Renal cortical epithelial cell (primary cell): ENCODE measurements at places on chromosomes 2 and 18. TPM values are rescaled to one million over a fixed set of nuclear protein-coding genes. Genes with fewer than 3 reads are reported as not detected.
A peak's percentile ranks its signal among the peaks of the same experiment; 100 is the strongest.

DNA sequence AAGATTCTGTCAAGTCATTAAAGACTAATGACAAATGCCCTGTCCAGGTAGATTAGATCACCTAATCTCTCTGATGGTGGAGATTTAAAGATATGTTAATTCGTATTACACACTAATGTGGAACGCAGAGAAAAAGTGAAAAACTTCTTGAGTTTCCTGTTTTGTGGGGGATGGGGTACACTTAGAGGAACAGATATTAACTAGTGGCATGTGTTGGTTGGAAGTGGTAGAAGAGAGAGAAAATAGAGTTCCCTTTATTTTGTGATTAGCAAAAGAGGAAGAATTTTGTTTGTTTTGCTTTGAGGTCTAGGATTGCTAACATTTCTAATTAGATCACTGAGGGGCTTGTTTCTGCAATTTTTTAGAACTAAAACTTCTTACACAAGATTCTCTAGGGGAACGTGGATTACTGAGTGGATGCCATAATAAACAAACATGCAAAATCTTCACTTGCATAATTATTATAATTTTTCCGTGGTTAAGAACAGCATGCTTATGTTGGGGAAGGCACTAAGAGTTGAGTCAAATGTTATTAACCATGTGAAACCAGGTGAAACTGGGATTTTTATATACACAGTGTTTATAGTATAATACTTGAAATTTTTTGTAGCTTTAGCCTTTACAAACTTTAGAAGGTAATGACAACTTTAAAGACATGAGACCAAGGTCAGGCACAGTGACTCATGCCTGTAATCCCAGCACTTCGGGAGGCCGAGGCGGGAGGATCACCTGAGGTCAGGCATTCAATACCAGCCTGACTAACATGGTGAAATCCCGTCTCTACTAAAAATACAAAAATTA lies 97.4 kb upstream of the STK17B start:
- peak; percentile 34 for DNase-seq

GRCh38 chr2:178412047-178412446 lies 38.9 kb downstream of the PRKRA start:
- DNase-seq = no peak

GRCh38 chr18:76756531-76757253 lies 65.7 kb upstream of the ZNF236 start:
- no peak for DNase-seq

GRCh38 chr2:17976871-17977746 lies 98.6 kb downstream of the KCNS3 start:
- DNase-seq = peak; percentile 100

GRCh38 chr18:51188024-51188701 lies 9.3 kb downstream of the MEX3C start:
- no peak for DNase-seq

DNA sequence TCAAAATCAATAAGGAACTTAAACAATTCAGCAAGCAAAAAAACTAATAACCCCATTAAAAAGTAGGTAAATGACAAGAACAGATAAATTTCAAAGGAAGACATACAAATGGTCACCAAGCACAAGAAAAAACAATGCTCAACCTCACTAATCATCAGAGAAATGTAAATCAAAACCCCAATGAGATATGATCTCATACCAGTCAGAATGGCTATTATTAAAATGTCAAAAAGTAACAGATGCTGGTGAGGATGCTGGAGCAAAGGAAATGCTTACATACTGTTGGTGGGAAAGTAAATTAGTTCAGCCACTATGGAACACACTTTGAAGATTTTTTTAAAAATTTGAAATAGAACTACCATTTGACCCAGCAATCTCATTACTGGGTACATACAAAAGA lies 538.0 kb downstream of the TMX3 start:
- DNase-seq = no peak

DNA sequence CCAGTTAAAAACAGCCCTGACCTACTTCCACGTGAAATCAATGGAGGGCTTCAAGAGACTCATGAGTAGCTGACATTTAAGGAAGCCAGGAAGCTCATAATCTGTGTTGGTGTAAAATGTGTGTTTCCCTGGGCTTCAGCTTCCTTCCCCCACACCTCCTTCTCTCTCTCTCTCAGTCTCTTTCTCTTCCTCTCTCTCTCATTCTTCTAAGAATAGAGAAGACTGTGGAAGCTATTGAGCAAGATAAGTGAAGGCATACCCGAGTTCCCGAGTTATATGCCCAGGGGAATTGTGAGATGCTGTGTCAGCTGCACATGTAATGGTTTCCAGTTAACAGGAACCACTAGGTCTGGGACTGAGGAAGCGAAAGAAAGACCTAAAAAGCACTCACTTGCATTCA lies 199.4 kb downstream of the NYAP2 start:
- no peak for DNase-seq

- DNase-seq = peak; percentile 23
Observed at GRCh38 chr2:69827796-69828540, 1.5 kb upstream of the GMCL1 start.

GRCh38 chr18:3150688-3151087 lies 69.1 kb downstream of the MYOM1 start:
- no peak for DNase-seq

GRCh38 chr2:6835467-6835866 lies 30.2 kb downstream of the CMPK2 start:
- DNase-seq = no peak

GRCh38 chr18:3319399-3319798 lies 57.5 kb downstream of the MYL12B start:
- no peak for DNase-seq

DNA sequence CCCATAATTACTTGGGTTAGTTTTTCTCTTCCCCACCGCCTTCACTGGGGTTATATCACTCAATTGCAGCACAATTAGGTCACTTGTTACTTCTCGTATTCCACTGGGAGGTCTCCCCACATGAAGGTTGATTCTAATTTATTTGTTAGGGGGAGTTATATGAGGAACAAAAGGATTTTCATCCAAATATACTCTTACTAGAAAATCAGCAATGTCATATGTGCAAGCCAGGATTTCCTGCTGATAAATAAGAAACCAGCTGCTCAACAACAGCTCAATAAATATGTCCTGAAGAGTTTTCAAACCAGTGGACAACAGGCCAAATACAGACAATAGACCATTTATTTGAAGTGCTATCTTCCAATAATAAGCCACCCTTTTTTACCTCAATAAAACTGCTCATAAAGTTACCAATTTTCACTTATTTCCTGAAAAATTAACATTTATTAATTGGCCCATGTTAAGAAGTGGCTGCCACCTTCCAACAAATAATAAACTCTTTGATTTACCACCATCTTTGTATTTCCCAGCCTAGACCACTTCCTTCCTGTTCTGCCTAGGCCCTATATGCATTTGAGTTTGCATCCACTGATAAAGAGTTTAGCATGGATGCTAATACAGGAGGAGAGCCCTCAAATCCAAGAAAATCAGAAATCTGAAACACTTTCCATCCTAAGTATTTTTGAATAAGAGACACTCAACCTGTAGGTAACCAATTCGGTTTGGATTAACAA lies 184.4 kb upstream of the SLC39A10 start:
- no peak for DNase-seq

- no peak for DNase-seq
Observed at GRCh38 chr2:166157578-166157977, 29.8 kb upstream of the SCN1A start.

DNA sequence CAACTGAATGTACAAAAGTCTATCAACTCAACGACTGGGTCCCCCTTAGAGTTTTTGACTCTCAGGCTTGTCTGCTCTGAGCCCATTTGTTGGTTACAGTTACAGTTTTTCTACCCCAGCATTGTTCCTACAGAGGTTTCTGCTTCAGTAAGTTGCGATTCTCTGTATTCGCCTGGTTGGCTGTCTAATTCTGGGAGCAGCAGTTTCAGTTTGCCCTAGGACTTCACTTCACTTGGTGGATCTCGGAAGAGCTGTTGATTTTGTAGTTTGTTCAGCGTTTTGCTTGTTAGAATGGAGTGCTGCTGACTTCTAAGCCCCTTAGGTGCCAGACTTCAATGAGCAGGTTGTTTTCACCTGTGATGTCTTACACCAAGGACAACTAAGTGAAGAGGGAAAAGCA lies 296.5 kb upstream of the EPAS1 start:
- peak; percentile 53 for DNase-seq

DNA sequence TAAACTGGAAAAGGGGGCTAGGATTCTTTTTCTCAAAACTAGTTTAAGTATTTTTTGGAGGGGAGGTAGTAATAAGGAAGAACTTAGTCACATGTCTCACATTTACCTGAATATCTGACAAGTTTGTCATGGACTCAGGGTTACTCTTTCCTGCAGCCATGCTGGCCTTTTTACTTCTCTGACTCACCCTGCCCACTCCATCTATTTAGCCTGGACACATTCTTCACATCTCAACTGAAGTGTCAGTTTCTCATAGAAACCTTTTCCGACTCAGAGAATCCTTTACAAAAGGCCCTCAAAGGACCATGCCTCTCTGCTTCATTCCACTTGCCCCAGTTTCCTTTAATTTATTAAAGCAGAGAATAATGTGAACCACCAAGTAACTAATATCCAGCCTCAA lies 42.6 kb downstream of the SCN7A start:
- peak; percentile 65 for DNase-seq

DNA sequence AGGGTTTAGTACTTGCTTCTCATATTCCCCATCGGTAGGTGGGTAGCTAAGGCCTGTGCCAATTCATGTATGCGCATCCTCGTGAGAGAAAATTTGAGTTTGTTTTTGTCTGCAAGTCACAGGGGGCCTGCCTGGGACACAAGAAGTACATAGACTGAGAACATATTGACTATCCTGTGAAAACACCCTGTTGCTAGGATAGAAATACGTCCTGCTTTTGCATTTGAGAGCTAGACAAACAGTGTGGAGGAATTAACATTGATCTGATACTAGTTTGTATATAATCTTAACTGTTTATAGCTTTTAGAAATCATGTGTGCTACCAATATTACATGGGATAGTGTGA lies 10.9 kb downstream of the WDR7 start:
- DNase-seq = no peak

- no peak for DNase-seq
Observed at GRCh38 chr2:204177251-204177976, 240.9 kb downstream of the ICOS start.

CXCR1 gene
- not detected in 2 replicates for total RNA-seq

CFAP65 gene
- 0.65 TPM in 1 of 2 replicates, not detected in the other for total RNA-seq

ANKRD62 gene
- total RNA-seq = not detected in 2 replicates

B4GALT6 gene
- 6.4 and 6.9 TPM in 2 replicates for total RNA-seq

RNF25 gene
- total RNA-seq = 21.1 and 29.5 TPM in 2 replicates

TMEM163 gene
- 3.6 and 6.7 TPM in 2 replicates for total RNA-seq

SLC9A4 gene
- 0.40 and 7.6 TPM in 2 replicates for total RNA-seq

FSHR gene
- total RNA-seq = 0.05 TPM in 1 of 2 replicates, not detected in the other

IL1R2 gene
- total RNA-seq = 0.89 and 23.4 TPM in 2 replicates

COLEC12 gene
- 0.52 and 34.7 TPM in 2 replicates for total RNA-seq

CD207 gene
- total RNA-seq = not detected in 2 replicates

CTNNA2 gene
- 0.35 TPM in 1 of 2 replicates, not detected in the other for total RNA-seq

MYL1 gene
- not detected in 2 replicates for total RNA-seq

LYG2 gene
- not detected in 2 replicates for total RNA-seq
